Activated CD4-positive, alpha-beta T cell treated with anti-CD3 and anti-CD28 coated beads for 48 hours (primary cell): ENCODE measurements at places on chromosomes 16 and 17.

DNA sequence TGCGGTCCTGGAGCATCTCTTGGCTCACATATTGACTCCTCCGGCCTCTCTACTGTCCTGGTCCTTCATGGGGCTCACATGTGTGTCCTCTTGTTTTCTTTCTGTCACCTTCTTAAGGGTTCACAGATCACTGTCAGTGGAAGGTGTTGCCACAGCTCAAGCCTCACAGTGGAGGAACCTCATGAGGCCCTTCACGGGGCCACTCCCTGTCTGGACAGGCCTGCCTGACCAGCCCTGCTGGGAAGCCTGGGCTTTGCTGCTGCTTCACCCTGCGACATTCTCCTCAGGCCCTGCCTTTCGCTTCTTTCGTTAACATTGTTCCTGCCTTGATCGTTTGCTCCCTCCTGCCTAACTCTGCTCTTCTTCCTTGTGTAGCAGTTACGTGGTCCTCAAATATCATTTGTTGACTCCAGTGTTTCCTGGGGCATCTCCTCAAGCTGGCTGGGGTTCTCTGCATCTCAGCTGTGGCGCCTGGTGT lies 55.9 kb downstream of the WDR45B start:
- no peak for DNase-seq

DNA sequence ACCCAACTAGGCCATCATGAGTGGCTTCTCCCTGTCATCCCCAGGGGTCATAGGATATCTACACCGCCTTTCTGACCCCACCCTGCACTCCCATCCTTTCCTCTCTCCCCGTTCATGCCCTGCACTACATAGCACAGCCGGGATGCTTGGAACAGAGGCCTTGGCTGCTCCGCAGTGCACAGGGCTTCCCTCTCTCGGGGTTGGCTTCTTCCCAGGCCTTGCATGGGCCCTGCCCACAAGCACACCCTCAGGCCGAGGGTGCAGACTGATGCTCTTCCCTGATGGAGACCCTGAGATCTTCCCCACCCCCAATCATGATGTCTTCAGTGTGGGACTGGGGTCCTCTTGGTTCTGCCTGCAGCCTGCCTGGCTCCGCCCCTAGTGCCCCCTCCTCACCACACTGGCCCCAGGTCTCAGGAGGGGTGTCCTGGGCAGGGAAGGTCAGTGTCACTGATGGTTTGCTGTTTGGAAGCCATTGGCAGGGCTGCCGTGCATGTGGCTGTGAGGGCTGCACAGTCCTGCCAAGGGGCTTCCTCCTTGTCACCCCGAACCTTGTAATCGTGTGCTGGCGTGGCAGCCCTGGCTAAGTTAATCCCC lies 14.3 kb upstream of the NAGLU start:
- DNase-seq: no peak

DNA sequence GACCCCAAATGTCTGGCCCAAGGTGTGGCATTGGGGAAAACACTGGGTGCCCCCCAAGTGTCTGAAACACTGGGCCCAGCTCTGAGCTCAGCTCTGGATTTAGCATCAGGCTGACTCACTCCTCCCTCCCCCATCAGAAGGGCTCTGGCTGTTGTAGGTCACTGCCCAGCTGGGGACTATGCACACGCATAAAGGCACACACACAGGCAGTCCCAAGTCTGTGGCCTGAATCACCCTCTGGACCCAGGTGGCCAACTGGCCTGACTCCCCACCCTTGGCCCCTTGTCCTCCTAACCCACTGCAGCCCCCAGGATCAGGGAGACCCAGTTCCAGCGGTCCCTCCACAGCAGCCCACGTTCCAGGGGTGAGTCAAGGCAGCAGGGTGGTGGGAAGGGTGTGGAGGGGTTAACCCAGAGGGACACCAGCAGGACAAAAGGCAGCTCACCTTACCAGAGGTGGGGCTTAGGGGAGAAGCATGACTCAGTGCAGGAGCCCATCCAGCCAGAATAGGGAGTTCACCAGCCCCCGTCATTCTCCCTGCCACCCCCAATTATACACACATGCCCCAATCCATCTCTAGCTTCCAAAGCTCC lies 47.0 kb downstream of the MYO18A start:
- DNase-seq: no peak

- no peak for DNase-seq
These were observed 4.6 kb upstream of the ALDOA start for GRCh38 chr16:30060836-30061554.

GRCh38 chr16:912684-913613 lies 57.8 kb downstream of the LMF1 start:
- no peak for DNase-seq

- no peak for DNase-seq
These were observed 4.7 kb downstream of the ZNF598 start for GRCh38 chr16:2004795-2005517.

DNA sequence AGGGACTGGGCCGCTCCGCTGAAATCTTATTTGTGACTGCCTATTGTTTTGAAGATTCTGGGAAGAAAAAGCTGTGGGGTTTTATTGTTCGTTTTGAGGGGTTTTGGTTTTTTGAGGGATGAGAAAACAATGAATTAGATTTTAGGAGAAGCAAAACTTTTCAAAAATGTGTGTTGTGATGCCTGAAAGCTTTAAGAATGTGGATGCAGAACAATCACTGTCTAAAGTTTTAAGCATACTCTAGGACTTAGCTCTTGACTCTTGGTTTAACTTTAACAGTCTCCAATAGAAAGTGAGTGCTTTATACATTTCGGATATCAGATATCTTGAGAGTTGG lies 899 bp downstream of the CFAP52 start:
- DNase-seq: no peak
